ENCODE measurements at places on chromosomes 13 and 19. TPM values are rescaled to one million over a fixed set of nuclear protein-coding genes. Genes with fewer than 3 reads are reported as not detected.

MYO16 gene
- not detected for total RNA-seq

PEX11G gene
- 3.5 TPM for total RNA-seq

JAK3 gene
- total RNA-seq, result 4.6 TPM

HIPK4 gene
- total RNA-seq, result not detected

IL12RB1 gene
- total RNA-seq, result not detected

MUC16 gene
- total RNA-seq, result not detected

CHAF1A gene
- total RNA-seq, result 46.0 TPM

ODAD3 gene
- 6.1 TPM for total RNA-seq

TMEM255B gene
- total RNA-seq, result 1.2 TPM

ARRDC5 gene
- total RNA-seq, result not detected

PLEKHG2 gene
- total RNA-seq, result 18.3 TPM

PRR19 gene
- total RNA-seq, result 1.8 TPM

ZNF229 gene
- total RNA-seq, result 0.80 TPM

SH2D3A gene
- total RNA-seq, result 12.2 TPM

FXYD7 gene
- not detected for total RNA-seq

CD37 gene
- not detected for total RNA-seq

ZNF841 gene
- total RNA-seq, result 1.8 TPM

KLK15 gene
- total RNA-seq, result not detected

SELENOV gene
- total RNA-seq, result 27.2 TPM

PRKCG gene
- total RNA-seq, result 1.6 TPM

KLF2 gene
- total RNA-seq, result not detected

ADPRHL1 gene
- total RNA-seq, result 2.3 TPM

NCAN gene
- total RNA-seq, result not detected

GPR180 gene
- total RNA-seq, result 7.9 TPM

SYNE4 gene
- 0.37 TPM for total RNA-seq

MISP gene
- 2.8 TPM for total RNA-seq

COX7A1 gene
- total RNA-seq, result not detected

SIAH3 gene
- not detected for total RNA-seq

HSH2D gene
- not detected for total RNA-seq

C19orf33 gene
- total RNA-seq, result not detected

SHANK1 gene
- total RNA-seq, result 16.4 TPM

SHISA2 gene
- not detected for total RNA-seq

ZNF837 gene
- 9.2 TPM for total RNA-seq

RNF225 gene
- total RNA-seq, result not detected

TEX101 gene
- not detected for total RNA-seq

FAM174C gene
- 37.9 TPM for total RNA-seq

FFAR1 gene
- not detected for total RNA-seq

ETV2 gene
- not detected for total RNA-seq

Data from G401 (cell line).